ENCODE measurements at places on chromosomes 7 and 10. TPM values are rescaled to one million over a fixed set of nuclear protein-coding genes. Genes with fewer than 3 reads are reported as not detected.

The ZNF804B gene
- not detected for total RNA-seq

The ZNF727 gene
- total RNA-seq: not detected

The STEAP2 gene
- total RNA-seq: 0.32 TPM

The PAPOLB gene
- total RNA-seq: not detected

The ANKRD7 gene
- total RNA-seq: 0.16 TPM
